Right renal cortex interstitium (tissue), 3 donors: ENCODE measurements at places on chromosomes 4 and X. TPM values are rescaled to one million over a fixed set of nuclear protein-coding genes. Genes with fewer than 3 reads are reported as not detected.

GRCh38 chr4:86895692-86896488 is 3.7 kb upstream of the C4orf36 start:
- DNase-seq, result no peak

DNA sequence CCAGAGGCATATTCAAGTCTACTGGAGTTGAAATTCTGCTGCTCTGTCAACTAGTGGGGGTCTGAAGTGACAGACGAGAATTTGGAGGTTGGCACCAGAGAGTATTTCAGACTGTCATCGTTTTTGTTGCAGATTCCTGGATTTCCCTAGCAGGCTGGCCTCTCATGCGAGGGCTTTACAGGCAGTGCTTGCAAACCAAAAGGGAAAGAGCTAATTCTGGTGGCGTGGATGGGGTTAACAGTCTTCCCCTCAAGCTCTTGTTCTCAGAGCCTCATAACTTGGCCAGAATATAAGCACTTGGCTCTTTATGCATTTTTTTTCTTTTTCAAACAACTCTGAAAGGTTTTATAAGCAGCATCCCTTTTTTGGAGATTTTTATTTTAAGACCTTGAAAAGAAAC is at the start of gene SPARCL1:
Gene SPARCL1, minus strand, starts transcription at position 190 of the 400 bp plus-strand sequence. CDS start 29,802 bp downstream, outside the sequence.
- no peak for DNase-seq

GRCh38 chrX:111868726-111869638 is 7.0 kb upstream of the TRPC5OS start:
- no peak for DNase-seq

DNA sequence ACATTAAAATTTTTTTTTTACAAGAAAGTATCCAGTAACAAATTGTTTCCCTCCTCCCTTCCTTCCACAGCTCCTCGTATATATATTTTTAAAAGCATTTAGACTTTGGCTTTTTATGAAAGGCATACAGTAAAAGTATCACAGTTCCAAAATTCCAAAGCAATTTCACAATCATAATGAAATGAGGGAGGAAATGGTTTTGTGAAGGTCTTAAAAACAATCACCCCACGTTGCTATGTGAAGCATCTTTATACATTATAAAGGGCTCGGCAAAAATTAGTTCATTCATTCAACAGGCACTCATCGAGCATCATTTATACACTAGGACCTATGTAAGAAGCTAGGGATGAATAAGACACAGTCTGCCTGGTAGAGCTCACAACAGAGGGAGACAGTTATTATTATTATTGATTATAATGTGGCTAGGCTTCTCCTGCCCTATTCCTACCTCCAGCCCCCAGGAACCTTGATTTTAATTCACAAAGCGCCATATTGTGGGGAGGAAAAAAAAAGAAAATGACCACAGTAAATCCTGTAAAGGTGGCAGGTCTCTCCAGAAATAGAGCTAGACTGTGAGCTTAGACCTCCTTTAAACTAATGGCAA is 239.9 kb downstream of the MAML3 start:
- DNase-seq, result no peak

The CDKL2 gene
- polyA plus RNA-seq, result 14.6 TPM

The TRIM75 gene
- polyA plus RNA-seq, result not detected

The CTSO gene
- 57.3 TPM for polyA plus RNA-seq
